ENCODE measurements at places on chromosomes 2 and 18.

GRCh38 chr18:40414155-40414754 lies 1540.8 kb upstream of the PIK3C3 start:
- no peak for DNase-seq

GRCh38 chr18:51711298-51711889 lies 513.9 kb upstream of the MEX3C start:
- DNase-seq = no peak

DNA sequence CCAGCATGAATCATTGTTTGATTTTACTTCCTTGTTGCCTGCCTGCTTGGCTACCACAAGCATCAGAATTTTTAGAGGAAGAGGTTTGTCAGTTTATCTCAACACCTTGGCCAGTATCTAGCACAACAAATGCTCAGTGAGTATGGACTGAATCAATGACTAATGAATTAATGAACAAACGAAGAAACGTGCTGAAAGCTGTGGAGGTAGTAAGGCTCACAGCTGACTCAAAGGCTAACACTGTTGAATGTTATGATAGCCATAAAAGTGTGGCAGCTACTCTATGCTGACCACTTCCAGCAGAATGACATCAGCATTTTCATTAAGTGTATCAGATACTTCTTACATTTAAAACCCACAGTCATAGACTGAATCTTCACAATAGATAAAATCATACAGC lies 543.4 kb downstream of the IRS1 start:
- DNase-seq = no peak

DNA sequence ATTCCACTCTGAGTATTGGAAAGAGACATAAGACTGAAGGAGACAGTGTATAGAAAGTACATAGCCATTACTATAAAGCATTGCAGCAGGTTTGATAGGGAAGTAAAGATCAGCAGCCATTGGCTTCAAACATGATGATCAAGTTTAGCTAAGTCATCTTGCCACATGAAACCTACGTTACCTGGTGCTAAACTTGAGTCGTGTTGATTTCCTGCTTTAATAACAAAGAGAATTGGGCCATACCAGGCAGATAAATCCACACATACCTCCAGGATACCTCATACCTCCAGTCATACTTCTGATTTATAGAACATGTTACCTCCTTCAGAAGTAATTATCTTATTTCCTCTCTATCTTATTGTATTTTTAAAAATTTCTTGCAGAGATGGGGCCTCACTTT lies 10.3 kb upstream of the KYNU start:
- DNase-seq = no peak

DNA sequence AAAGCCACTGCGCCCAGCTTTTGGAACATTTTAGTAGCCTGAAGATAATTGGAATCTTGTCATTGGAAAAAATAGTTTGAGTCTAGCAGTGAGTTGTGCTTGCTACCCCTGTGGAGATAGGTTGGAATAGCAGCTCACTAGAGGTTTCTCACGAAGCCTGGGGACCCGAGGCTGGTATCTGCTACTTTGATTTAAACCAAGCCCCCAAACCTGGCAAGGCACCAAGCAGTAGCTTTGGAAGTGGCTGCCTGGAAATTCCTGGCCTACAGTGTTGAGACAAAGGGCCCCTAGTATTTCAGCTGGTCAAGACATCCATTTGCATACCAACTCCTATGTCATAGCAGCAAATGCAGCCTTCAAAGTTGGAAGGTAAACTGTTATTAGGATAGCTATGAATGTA lies 42.1 kb downstream of the NOP58 start:
- no peak for DNase-seq

- no peak for DNase-seq
These were observed 92.1 kb downstream of the TMEM18 start for GRCh38 chr2:584863-585823.

- DNase-seq = no peak
These were observed 2.0 kb downstream of the BCL11A start for GRCh38 chr2:60551240-60552077.

GRCh38 chr2:10255189-10256030 lies 47.3 kb upstream of the HPCAL1 start:
- no peak for DNase-seq

DNA sequence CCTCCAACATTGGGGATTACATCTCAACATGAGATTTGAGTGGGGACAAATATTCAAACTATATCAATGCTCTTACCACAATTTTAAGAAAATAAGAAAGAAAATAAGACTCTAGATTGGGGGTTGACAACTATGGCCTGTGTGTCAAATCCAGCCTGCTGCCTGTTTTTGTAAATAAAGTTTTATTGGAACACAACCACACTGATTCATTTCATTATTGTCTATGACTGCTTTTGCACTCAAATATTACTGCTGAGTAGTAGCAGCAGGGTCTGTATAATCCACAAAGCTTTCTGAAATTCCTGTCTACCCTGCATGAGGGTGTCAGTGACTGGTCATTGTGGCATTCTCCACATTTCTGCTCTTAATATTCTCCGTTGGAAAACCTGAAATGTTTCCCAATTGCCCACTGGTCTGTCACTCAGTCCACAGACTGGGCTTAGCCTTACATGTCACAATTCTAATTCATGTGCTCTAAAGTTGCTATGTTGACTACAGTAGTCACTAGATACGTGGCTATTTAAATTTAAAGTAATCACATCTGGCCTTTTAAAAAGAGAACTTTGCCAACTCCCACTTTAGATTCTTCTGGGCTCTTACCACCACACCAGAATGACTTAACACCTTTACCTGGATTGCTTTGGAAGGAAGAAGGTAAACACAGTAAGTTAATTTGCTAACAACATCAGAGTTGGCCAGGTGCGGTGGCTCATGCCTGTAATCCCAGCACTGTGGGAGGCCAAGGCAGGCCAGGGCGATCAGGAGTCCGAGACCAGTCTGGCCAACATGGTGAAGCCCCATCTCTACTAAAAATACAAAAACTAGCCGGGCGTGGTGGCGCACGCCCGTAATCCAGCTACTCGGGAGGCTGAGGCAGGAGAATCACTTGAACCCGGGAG lies 86.9 kb downstream of the CLHC1 start:
- no peak for DNase-seq

DNA sequence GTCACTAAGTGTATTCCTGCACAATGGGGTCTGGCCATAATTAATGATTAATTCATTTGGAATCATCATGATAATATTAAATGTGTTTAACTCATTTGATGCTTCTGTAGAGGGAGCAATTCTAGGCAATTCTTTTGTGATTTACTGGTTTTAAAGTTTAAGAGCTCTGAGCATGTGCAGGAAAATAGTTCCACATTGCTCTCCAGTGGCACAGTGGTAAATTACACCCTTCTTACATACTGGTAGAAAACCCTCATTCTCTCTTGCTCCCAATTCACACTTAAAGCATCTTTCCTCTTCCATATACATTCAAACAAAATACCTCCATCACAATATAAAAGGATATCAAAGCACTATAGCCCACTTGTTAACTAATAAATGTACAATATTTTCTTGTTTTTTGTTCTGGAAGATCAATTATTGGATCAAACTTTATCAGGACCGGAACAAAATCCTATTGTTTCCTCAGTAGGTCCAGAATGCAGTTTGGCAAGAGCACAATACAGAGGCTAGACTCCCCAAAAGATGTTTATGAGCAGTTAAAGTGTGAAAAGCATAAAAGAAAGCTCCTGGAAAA lies 844.3 kb downstream of the MBD2 start:
- peak; percentile 2 for DNase-seq

- DNase-seq = peak; percentile 83
These were observed 14.7 kb downstream of the WNT10A start for GRCh38 chr2:218895326-218895725.

GRCh38 chr18:45386041-45386655 lies 229.1 kb upstream of the SLC14A2 start:
- DNase-seq = peak; percentile 26
